Stimulated activated CD8-positive, alpha-beta memory T cell treated with anti-CD3 and anti-CD28 coated beads, Interleukin-15, amount 100 ng/mL, for 24 hours (primary cell): ENCODE measurements at places on chromosomes 12 and 14.
A peak's percentile ranks its signal among the peaks of the same experiment; 100 is the strongest.

GRCh38 chr12:109054520-109054919 is 2.1 kb downstream of the USP30 start:
- no peak for DNase-seq

GRCh38 chr14:104137297-104138097 is 890 bp upstream of the KIF26A start:
- DNase-seq, result peak; percentile 64

DNA sequence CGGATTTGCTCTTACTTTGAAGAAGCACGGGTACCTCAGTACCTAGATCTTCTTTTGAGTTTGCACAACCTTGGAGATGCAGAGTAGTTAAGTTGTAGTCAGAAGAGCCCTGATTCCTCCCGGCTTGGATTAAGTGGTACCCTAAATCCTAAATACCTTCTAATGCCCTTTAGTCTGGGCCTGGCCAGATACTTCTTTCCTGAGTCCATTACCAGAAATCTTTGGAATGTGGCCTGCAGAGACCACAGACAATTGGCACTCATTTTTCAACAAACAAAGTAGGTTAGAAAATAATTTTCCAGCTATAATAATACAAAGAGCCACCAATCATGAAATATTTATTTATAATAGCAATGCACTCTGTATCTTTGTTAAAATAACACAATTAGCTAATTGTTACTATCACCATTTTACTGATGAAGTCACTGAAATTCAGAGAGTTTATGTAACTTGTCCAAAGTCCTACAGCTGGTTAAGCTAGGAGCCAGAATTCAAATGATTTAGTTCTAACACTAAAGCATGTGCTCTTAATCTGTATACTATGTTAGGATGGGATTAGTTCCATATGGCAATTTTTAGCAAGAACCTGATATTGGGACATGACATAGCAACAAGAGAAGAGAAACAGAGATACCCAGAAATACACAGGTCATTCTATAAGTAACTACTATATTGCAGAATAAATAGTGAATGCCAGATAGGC is 132.1 kb upstream of the PDZRN4 start:
- DNase-seq, result no peak

- DNase-seq, result no peak
Observed at GRCh38 chr12:45204757-45205156, 11.1 kb upstream of the ANO6 start.

- no peak for DNase-seq
Observed at GRCh38 chr12:74393272-74393671, 144.4 kb upstream of the ATXN7L3B start.

DNA sequence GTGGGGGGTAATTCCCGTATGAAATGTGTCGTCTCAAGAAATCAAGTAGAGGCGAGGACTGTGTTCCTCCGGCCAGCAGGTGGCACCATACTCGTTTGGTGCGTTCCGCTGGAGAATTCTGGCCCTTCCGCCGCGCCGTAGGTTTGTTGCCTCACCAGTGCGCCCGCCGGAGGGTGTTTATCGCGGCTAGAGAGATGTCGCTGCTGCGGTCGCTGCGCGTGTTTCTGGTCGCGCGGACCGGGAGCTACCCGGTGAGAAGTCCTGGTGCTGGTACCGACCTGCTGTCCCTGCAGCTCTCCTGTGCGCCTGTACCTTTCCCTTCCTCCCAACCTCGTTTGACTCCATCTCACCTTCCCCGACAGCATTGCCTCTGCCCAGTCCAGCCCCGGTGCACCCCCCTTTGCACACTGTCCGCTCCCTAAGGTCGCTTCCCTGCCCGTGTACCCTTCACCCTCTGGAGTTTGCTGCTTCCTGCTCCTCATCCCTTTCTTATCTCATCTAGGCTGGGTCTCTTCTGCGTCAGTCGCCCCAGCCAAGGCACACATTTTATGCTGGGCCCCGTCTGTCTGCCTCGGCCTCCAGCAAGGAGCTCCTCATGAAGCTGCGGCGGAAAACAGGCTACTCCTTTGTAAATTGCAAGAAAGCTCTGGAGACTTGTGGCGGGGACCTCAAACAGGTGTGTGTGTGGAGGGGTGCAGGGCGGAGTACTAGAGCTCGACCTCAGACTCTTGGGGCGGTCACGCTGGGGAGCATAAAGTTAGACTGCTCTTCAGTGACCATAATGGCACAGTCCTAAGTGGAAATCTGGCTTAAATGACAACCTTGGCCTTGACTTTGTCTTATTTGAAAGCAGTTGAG is at the start of gene TSFM:
Gene TSFM (plus strand): TSS at position 180 of the 858 bp plus-strand sequence. CDS start 15 bp downstream, at position 195.
- peak; percentile 93 for DNase-seq

- DNase-seq, result no peak
Observed at GRCh38 chr12:32566663-32567295, 112.3 kb upstream of the DNM1L start.

DNA sequence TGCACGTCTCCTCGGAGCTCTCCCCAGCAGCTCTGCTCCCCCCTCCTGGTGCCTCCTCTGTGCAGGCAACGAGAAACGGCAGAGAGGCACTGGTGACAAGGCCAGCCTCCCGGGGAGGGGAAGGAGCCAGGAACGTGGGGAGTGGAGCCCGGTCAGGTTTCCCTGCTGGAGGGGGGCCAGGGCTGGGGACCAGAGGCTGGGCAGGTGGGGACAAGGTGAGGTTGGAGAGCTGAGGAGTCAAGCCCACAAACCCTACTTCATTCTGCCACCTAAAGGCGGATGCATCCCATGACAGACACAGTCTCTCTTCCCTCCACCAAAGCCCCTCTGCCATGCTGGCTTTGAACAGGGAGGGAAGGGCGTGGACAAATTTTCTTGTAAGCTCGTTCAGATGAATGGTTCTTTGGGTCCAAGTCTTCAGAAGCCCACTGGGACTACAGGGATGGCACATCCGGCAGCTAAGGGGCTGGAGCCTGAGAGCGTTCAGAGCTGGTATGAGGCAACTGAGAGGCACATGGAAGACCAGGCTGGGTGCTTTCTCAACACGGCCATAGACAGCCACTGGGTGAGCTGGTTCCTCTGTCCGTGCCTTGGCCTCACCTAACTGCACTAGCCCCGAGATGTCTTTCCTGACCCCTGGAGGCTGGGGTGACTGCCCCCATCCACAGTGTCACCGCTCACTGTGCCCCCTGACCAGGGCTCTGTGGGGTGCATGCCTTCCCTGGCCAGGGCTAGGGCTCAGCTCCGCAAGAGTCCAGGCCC is 105.9 kb downstream of the RBM19 start:
- no peak for DNase-seq

DNA sequence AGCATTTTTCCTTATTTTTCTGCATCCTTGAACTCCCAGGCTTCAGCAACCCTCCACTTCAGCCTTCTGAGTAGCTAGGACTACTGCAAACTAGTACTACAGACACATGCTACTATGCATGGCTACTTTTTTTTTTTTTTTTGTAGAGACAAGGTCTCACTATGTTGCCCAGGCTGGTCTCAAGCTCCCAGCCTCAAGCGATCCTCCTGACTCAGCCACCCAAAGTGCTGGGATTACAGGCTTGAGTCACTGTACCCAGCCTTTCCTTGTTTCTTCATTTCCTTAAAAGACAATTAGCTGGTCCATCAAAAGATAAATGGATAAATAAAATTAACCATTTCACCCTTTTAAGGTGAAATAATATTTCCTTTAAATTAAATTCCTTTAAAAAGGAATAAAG is 205.8 kb downstream of the SPTSSA start:
- DNase-seq, result no peak

- DNase-seq, result no peak
Observed at GRCh38 chr12:7369274-7369729, 65.4 kb downstream of the ACSM4 start.

DNA sequence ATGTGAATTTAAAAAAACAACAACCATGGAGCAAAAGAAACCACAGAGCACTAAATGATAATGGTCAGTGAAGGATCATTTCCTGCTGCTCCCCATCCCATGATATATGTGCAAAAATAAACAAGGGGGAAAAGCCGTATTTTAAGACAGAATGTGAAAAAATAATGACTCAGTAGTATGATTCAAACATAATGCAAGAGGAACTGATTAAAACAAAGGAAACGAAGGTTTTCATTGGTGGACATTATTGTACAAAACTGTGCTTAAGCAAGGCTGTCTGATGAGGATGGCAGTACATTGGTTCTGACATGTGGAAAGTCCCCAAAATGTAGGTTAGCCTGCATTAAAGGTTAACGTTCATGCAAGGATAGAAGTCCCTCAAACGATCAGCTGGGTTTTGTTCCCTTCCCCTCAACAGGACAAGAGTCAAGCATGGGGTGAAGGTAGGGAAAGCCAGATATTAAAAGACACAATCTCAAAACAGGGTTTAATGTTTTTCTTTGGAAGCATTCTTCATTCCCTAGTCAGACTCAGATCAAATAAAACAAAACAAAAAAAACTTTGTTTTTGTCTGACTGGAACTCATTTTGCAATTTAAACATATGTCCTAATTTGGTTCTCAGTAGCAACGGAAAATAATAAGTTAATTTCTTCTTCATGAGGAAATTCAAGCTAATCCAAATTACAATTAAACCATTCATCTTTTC is 26.3 kb upstream of the PTGDR start:
- DNase-seq, result no peak

DNA sequence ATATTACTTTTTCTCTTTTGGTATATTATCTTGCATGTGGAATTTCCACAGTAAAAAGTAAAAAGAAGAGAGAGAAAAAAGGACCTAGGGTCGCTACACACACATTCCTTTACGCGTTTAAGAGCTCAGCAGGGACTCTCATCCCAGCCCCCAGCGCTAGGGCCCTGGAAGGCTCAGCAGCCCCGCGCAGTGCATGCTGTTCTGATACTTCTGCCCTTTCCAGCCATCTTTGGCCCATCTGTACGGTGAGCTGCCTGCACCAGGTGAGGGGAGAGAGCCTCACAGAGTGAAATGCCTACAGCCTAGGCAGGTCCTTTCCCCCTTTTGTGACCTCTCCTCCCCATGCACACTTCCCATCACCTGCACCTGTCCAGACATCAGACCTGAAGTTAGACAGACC is 1.6 kb upstream of the LTBR start:
- DNase-seq, result no peak

GRCh38 chr12:108349278-108349688 is 10.2 kb upstream of the CMKLR1 start:
- DNase-seq, result no peak

DNA sequence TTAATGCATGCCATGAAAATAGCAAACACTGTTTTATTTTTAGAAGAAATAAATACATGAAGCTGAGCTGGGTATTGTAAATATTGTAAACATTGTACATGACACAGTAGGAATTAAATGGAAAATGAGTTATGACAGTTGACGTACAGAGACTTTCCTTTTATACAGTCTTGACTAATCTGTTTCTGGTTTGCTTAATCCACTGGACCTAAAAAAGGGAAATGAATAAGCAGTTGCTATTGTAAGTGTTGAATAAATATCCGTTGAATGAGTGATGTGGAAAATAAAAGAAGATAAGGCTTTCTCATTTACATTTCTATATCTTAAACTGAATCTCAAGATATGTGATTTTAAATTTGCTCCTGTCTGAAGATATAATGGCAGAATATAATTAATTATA is 15.0 kb downstream of the PMCH start:
- DNase-seq, result no peak

GRCh38 chr12:82650627-82651337 is 35.9 kb upstream of the TMTC2 start:
- no peak for DNase-seq

- DNase-seq, result no peak
Observed at GRCh38 chr12:94699801-94700200, 49.4 kb upstream of the TMCC3 start.

GRCh38 chr12:104463368-104463767 is 6.6 kb downstream of the CHST11 start:
- DNase-seq, result no peak

DNA sequence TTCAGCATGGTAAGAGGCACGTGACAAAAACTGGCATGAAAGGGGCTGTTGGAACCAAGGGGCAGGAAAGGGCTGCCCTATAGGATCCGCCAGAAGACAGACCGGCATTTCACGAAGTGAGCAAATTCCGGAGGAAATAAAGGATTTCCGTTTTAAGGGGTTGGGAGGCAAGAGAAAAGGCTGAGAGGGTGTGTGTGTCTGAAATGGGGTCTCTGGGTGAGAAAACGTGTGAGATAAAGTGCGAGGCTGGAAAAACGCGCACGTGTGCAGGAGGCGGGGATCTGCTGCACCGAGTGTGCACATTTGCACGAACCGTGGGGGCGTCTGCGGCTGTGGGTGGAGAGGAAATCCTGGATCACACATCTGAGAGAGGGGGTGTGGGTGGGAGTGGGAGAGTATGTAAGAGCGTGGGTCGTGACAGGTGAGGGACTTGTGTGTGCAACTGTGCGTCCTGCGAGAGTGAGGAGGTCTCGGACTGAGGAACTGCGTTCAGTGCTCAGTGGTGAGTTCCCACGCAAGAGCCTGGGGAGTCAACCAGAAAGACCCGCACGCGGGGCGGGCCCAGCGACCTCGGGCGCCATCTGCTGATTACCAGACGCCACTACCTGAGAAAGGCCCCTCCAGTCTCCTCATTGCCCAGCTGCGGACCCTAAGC is 37.0 kb upstream of the P2RX7 start:
- DNase-seq, result peak; percentile 60

DNA sequence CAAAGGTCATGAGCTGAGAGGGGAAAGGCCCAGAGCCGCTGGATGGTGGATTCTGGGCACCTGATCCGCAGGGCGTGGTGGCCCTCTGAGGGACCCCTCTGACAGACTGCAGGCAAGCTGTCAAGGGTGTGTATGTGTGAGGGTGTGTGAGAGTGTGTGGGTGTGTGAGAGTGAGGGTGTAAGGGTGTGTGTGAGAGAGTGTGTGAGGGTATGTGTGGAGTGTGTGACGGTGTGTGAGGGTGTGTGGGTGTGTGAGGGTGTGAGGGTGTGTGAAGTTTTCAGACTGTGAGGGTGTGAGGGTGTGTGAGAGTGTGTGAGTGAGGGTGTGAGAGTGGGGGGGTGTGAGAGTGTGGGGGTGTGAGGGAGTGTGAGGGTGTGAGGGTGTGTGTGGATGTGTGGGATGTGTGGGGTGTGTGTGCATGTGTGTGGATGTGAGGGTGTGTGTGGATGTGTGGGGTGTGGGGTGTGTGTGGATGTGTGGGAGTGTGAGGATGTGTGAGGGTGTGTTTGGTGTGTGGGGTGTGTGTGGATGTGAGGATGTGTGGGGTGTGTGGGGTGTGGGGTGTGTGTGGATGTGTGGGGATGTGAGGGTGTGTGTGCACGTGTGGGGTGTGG is 156.7 kb downstream of the TMEM121 start:
- DNase-seq, result no peak

DNA sequence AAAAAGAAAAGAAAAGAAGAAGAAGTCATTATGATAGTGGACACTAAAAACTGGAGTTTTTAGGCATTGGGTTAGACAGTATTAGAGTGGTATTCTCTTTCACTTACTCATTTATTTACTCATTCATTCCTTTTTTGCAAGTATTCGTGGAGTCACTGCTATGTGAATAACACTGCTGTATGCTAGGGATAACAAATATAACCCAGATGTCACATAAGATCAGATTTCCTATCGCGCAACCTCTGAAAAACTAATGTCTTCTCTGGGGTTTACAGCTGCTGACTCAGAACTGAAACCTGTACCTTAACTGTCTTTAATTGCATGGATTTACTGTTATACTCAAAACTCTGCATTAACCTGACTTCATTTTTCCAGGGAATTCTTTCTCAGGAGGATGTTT is 353.7 kb downstream of the LRIG3 start:
- no peak for DNase-seq

- DNase-seq, result no peak
Observed at GRCh38 chr12:50248883-50249282, 34.4 kb downstream of the LIMA1 start.

GRCh38 chr12:29316752-29317151 is 64.2 kb downstream of the ERGIC2 start:
- no peak for DNase-seq

- no peak for DNase-seq
Observed at GRCh38 chr14:65084554-65085505, 17.5 kb downstream of the MAX start.

- DNase-seq, result no peak
Observed at GRCh38 chr12:48388938-48389337, 38.2 kb upstream of the ZNF641 start.

GRCh38 chr14:89399157-89399556 is 17.9 kb downstream of the FOXN3 start:
- DNase-seq, result no peak
